ENCODE measurements at places on chromosomes 1 and 21.

- DNase-seq: no peak
These were observed 121.2 kb upstream of the KCNJ6 start for GRCh38 chr21:38037416-38037815.

- DNase-seq: no peak
These were observed 180.4 kb upstream of the FOXD3 start for GRCh38 chr1:63142001-63142400.

DNA sequence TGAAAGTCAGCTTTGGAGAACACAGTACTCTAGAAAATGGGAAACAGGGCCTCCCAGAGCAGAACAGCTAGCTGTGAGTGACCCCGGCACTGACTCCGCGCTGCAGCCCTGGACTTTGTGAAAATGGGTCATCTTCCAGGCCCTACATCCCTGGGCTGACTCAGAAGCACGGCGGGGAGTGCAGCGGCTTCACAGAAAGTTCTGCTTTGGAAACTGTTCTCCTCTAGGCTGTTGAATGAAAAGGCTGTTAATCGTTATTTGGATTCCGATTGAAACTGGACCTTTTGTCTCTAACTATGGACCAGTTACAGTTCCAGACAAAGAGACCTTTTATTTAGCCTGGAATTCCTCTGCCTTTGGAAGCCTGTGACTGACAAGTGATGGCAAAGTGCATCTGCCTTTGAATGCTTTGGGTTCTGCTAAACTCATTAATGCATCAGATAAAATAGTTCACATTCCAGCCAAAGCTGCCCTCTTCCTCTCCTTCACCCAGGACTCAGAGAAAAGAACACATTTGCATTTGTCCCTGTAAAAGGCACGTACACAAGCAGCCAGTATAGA is 144.9 kb upstream of the HOOK1 start:
- no peak for DNase-seq

GRCh38 chr1:105891308-105891707 is 1165.2 kb upstream of the PRMT6 start:
- DNase-seq: no peak

- no peak for DNase-seq
These were observed 37.7 kb upstream of the GPR37L1 start for GRCh38 chr1:202084791-202085681.

DNA sequence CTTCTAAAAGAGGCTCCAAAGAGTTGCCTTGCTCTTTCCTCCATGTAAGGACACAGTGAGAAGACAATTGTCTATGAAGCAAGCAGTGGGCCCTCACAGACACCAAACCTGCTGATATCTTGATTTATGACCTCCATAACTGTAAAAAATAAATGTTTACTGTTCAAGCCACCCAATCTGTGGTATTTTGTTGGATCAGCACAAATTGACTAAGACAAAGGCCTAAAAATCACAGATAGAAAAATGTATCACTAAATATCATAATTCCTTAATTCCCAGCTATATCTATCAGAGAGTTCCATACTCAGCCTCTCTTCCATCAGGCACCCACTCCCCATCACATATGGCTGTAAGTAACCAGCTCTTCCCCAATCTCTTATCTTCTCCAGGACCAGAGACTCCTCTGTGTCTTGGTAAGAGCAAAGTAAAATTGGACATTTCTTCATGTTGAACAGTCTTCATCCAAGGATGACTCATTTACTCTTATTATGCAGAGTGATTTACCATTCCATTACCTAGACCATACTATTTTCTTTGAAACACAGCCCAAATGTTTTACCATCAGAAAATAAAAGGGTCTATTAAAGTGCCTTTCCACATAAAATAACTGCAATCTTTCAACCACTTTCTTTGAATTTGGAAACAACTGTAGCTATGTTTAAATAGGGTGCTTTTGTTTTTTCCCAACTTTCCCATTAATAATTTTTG is 503.6 kb downstream of the MRPL39 start:
- no peak for DNase-seq

DNA sequence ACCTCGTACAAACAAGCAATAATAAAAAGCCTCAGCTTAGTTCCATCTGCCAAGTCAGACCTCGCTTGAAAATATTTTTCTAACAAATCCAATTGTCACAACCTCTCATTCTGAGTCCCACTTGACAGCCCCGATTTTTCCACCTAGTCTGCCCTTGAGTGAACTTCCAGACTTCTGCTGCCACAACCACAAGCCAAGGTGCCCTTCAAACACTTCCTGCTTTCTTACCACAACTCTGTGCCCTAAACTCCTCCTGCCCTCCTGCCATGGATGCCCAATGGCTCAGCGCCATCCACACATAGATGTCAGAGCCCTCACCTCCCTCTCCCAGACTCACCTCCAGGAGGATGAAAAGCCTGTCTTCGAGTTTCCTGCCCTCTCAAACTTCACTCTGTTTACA is 3.9 kb downstream of the TMPRSS2 start:
- no peak for DNase-seq

DNA sequence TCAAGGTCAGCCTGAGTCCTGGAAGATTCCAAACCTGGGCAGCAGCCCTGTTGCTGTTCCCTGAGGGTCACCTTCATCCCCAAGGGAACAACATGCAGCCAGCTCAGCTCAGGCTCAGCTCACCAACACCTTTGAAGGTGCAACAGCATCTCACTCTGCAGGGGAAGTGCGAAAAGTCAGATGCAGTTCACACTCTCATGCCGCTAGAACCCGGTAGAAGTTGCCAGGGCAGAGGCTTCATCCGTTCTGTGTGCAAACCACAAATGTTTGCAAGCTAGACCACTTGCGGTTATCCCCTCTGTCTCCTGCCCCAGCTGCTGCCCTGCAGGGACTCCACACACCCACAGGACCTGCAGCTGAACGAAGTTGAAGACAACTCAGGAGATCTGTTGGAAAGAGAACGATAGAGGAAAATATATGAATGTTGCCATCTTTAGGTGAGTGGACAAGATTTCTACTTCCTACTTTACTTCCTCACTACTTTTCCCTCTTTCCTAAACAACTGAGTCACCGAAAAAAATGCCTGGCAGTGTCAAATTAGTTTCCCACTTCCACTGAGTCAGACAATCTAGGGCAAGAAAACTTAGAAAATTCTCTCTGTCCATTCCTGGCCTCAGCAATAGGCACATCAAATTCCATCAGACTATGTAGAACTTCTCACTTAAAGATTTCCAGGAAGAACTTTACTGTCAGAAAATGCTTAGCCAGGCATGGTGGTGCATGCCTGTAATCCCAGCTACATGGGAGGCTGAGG is 1.8 kb upstream of the FCRL6 start:
- no peak for DNase-seq

GRCh38 chr1:193525917-193526710 is 339.7 kb upstream of the B3GALT2 start:
- DNase-seq: no peak

DNA sequence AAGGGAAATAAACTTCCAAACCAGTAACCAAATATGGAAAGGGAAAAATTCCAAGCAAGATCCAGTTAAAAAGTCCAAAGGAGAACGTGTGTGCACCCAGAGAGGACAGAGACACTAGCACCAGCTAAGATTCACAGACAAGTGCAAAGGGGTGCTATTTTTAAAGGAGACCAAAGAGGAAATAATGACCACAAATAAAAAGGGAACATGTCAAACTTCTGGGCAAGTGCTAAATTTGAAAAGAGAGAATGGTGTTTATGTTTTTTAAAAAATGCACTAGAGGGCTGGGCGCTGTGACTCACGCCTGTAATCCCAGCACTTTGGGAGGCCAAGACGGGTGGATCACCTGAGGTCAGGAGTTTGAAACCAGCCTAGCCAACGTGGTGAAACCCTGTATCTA is 8.6 kb downstream of the JAM2 start:
- DNase-seq: no peak

DNA sequence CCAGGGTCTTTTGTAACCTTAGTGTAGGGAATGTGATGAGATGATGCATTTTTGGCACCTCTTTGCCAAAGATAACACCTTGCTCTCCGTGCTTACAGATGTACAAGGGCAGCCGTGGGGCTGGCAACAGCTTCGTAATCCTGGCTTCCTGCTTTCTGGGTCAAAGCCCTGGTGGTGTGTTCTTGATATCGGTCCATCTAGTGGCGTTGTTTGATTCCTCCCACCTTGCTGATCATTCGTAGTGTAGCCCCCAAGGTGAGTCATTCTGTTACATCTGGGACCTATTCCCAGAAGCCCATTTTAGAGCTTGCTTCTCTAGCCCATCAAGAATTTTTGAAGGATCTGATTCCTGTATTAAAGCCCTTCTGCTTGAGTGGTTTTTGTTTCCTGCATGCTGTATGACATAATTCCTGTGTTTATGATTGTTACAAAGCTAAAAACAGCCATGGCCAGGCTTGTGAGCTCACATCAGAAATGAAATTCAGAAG is 7.0 kb upstream of the CCT8 start:
- no peak for DNase-seq

- no peak for DNase-seq
These were observed 2.6 kb downstream of the TAS1R3 start for GRCh38 chr1:1333551-1334241.

DNA sequence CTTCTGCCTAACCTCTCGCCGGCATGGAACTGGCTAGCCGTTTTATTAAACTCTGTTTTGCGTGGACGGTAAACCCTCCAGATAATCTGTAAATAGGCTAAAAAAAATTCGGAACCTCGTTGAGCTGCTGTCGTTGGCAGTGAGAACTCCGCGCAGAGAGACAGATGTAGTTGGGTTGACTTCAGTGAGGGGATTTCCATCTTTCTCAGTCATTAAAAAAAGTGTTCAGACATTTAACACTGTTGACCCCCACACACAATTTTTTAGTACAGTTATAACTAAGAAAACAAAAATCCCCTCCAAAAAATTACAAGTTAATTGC is 464 bp downstream of the PARK7 start:
- no peak for DNase-seq

- DNase-seq: no peak
These were observed 347.4 kb downstream of the KCNH1 start for GRCh38 chr1:210786546-210786945.

DNA sequence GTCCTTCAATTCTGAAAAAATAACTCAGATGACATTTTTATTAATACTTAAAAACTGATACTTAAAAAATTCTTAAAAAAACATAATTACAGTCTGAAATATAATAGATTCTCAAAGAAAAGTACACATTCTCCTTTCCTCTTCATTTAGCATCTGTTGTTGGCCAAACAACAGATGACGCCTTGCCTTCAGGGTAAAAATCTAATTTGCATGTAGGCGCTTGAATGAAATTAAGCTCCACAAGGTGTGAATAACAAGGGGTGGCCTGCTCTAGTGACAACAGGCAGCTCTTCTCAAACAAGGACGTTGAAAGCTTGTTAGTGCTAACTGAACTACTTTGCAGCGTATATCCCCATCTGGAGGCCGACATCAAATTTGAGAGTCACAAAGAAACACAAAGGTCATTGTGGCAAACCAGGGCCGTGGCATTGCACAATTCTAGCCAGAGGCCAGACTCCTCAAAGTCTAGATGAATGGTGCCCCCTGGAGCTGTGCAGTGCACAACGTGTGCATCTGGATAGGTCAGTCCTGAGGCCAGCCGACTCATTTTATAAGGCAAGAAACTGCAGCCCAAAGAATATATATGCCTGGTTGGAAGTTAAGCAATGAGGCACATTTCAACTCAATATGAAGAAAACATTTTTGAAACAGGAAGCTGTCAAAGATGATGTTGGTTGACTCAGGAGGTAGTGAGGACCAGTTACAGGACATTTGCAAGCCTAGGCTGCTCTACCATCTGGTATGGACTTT is 459.2 kb upstream of the RUNX1 start:
- DNase-seq: no peak

GRCh38 chr1:201781437-201781836 is 47.5 kb upstream of the IPO9 start:
- no peak for DNase-seq

DNA sequence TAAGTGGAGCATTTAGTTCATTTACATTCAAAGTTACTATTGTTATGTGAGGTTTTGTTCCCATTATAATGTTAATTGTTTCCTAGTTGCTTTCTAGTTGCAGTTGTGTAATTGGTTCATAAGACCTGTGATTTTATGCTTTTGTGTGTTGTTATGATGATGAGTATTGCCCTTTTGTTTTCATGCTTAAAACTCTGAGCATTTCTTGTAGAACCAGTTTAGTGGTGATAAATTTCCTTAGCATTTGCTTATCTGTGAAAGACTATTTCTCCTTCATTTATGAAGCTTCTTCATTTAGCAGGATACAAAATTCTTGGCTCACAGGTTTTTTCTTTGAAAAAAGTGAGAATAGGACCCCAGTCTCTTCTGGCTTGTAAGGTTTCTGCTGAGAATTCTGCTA is 274.8 kb upstream of the SPAG17 start:
- DNase-seq: no peak

DNA sequence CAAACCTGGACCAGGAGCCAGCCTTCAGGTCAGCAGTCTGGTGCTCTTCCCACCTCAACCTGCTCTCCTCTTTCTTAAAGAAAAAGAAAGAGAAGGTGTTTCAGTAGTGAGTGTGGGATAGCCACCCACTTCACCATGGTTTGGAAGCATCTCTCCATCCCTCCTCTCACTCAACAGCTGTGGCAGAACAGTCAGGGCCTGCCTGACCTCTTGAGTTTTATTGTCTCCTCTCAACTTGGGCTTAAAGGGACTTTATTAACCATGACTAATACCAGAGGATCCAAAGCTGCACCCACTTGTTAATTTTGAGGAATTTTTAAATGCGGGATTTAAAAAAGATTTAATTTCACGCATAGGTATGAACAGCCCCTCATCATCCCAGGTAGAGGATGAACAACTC is 570 bp upstream of the VASH2 start:
- DNase-seq: no peak

DNA sequence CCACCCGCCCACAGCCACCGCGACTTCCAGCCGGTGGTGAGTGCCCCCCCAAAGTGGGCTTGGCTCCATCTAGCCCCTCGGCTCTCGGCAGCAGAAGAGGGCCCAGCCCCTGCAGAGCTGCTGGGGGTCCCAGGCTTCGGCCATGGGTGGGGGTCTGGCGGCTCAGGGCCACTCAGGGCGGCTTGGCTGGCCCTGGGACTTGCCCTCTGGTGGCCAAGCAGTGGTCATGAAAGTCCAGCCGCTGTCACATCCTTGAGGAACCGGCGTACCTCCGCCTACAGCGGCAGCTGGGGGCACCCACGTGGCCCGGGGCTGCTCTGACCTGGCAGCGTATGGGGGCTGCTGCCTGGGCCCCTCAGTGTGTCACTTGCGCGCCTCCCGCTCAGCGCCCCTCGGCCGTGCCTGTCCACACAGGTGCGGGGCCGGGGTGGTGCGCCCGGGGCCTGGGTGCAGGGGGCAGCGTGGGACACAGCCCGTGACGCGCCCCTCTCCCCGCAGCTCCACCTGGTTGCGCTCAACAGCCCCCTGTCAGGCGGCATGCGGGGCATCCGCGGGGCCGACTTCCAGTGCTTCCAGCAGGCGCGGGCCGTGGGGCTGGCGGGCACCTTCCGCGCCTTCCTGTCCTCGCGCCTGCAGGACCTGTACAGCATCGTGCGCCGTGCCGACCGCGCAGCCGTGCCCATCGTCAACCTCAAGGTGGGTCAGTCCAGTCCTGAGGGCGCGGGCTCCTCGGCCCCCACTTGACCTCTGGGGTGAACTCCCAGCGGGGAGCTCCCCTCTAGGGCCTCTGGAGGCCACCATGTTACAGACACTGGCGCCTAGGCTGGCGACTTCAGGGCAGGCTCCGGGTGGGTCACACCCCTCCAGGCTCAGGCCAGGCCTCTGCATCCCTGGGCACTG is 32.4 kb downstream of the SLC19A1 start:
- DNase-seq: no peak

Data from Panc1 (cell line).